ENCODE measurements at places on chromosomes 7 and 10.

GRCh38 chr7:76217942-76218566, 16.4 kb downstream of the SRRM3 start:
- DNase-seq, result no peak

GRCh38 chr10:13099666-13100348, at the start of gene OPTN:
TSS of gene OPTN (plus strand) at chr10:13100163. CDS start at chr10:13109123, 8,960 bp downstream.
- DNase-seq, result peak; percentile 89

DNA sequence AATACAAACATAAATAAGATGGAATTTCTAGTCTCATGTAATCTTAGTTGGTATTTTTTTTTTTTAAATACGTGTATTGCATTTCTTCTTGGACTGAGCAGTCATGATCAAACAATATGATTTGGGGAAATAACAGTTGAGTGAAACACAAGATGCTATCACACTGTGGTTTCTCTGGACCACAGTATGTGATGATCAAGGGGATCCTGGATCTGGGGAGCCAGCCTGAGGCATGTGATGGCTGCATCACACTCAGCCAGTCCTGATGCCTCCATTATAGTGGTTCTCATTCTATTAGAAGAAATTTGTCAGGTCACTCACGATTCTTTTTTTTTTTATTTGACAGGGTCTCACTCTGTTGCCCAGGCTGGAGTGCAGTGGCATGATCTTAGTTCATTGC, 495.9 kb upstream of the POT1 start:
- no peak for DNase-seq

DNA sequence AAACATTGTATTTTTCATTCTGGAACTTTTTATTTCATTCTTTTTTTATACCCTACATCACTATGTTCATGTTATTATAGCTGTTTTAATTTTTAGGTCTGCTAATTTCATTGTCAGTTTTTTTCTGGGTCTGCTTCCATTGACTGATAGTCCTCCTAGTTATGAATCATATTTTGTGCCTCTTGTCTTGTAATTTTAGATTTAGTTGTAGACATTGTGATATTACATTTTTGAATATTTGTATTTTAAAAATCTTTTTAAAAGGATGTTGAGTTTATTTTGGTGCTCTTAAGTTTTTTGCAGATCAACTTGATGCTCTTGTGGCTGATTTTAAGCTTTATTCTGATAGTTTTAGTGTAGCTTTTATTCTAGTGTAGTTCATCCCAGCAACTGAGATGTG, 57.6 kb downstream of the BTRC start:
- DNase-seq, result no peak

DNA sequence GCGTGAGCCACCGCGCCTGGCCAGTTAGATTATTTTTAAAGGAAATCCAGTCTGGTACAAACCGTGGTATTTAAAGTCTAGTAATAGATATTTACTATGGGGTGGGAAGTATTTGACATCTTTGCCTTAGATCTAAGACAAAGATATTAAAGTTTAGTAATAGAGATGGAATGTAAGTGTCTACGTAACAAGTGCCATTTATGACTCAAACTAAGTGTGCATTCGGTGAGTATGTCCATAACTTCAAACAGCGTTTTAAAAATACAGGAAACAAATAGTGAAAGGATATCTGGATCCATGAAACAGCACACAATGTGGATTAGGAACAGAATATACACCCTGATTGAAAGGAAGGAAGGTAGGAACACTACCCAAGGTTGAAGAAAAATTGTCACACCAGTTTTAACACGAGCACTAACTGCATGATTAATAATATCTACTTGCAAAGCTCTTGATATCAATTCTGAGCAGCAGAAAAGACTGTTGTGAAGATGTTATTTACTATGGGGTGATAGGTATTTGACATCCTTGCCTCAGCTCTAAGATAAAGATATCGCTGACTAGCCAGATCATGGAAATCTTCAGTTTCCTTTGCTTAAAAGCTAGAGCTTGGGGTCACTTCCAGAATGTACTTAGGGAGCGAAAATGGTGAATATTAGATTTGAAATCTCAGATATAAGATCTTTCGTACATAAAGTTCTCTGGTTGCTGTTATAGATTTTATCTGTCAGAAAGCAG, 48.7 kb downstream of the EPC1 start:
- no peak for DNase-seq

GRCh38 chr10:75469006-75469616, 37.7 kb downstream of the LRMDA start:
- no peak for DNase-seq

GRCh38 chr10:1737222-1738061, at the start of gene ADARB2:
TSS of gene ADARB2 (minus strand) at chr10:1737525.
- peak; percentile 92 for DNase-seq
